ENCODE measurements at places on chromosomes 12 and 14. TPM values are rescaled to one million over a fixed set of nuclear protein-coding genes. Genes with fewer than 3 reads are reported as not detected.

The BIN2 gene
- total RNA-seq = 2.3 TPM

The SLC16A7 gene
- 14.5 TPM for total RNA-seq

The PTGDR gene
- total RNA-seq = 1.2 TPM

The LRRC43 gene
- 0.66 TPM for total RNA-seq

The RPS6KA5 gene
- 4.8 TPM for total RNA-seq

The AQP6 gene
- not detected for total RNA-seq

The COCH gene
- 1.6 TPM for total RNA-seq

The TAS2R50 gene
- total RNA-seq = 4.0 TPM

The ANO4 gene
- total RNA-seq = 1.0 TPM

The CCNK gene
- 29.0 TPM for total RNA-seq

The DENR gene
- 28.2 TPM for total RNA-seq
